NCI-H2081 (cell line): ENCODE measurements at places on chromosomes 12 and 14.

DNA sequence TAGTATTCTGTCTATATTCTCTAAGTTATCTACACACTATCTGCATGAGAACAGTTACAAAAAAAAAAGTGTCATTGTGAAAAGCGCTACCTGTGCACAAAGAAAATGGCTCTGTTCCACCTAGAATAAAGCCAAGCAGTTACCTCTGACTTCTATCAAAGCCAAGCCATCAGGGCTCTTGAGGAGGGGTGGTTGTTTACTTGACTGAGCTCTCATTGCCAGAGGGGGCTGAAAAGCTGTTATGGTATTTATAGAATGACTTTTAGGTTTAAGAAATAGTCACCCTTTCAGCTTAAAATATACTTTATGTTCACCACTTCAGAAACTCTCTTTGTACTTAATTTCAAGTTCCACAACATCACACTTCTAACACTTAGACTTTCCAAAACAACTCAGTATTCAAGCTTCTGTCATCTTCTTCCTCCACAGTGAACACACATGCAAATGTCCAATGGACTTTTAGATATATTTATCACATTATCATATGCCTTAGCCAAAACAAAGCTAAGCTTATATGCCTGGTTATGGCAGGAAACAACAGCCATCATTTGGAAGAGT lies 7.5 kb downstream of the ITPR2 start:
- DNase-seq: no peak

DNA sequence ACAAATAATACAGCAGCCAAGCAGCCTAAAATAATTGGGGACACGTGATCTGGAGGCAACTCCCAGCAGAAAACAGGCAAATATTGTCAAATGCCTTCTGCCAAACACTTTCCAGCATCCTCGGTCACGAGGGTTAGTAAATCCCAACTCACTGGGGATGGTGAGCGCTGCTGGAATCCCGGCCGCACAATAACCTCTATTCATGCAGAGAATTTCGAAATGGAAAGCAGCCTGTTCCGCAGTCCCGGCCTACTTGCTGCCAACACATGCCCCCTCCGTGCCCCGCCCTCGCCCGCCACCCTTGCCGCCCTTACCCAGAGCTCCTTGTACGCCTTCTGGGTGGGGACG lies 62.2 kb downstream of the RFX4 start:
- peak; percentile 69 for DNase-seq

DNA sequence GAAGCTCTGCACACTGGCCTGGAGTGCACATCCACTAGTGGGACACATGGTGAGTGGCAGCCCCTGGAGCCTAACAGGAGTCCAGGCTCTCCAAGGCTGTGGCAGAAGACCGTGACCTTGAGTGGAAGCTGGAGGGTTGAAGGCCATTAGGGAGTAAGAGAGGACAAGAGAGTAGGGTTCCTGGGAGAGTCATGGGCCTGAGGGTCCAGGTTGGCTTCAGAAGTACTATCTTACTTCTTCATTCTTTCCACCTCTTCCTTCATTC lies 406 bp downstream of the IL23A start:
- DNase-seq: no peak

- no peak for DNase-seq
Observed at GRCh38 chr12:49367381-49368239, at the start of gene SPATS2. TSS of gene SPATS2 (plus strand) at chr12:49367462. CDS start at chr12:49461013, 93,551 bp downstream.

DNA sequence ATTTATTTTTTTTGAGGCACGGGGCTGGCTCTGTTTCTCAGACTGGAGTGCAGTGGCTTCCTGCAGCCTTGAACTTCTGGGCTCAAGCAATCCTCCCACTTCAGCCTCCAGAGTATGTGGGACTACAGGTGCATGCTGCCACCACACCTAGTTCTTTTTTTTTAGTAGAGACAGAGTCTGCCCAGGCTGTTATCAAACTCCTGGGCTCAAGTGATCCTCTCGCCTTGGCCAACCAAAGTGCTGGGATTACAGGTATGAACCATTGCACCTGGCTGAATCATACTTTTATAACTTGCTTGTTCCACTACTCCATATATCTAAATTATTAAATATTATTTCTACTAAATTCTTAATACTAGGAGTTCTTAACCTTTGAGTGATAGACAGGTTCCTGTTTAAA lies 111.6 kb downstream of the BTG1 start:
- DNase-seq: no peak

DNA sequence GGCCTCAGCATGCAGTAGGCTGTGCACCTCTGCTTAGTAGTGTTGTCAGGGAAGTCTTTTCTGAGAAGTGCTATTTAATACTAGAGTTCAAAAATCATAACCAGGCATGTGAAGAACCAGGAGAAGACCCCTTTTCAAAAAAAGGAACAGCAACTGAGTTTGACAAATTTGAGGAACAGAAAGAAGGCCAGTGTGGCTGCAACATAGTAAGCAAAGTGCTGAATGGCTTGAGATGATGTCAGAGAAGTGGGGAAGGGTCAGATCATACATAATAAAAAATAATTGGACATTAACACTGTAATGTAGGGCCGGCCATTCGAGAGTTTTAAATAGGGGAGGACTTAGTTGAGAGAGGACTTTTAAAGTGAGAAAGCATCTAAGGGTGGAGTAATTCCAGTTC lies 11.1 kb upstream of the CNTN1 start:
- DNase-seq: no peak
